ENCODE measurements at places on chromosomes 4 and X.

DNA sequence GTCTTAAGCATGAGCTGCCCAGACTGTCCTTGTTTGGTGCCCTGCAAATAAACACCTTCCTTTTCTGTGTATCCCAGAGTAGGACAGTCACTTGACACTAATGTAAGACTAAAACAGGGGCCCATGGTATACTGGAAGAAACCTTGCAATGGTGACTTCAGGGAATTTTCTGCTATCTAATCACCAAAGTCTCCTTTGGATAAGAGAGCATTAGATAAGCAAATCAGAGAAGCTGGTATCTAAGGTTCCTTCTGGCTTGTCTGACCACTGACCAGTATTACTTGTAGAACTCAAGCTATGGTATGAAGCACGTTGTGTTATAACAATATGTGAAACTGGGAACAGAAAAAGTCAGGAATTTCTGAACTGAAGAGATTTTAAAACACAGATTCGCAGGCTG is 173.9 kb downstream of the COL25A1 start:
- no peak for DNase-seq

DNA sequence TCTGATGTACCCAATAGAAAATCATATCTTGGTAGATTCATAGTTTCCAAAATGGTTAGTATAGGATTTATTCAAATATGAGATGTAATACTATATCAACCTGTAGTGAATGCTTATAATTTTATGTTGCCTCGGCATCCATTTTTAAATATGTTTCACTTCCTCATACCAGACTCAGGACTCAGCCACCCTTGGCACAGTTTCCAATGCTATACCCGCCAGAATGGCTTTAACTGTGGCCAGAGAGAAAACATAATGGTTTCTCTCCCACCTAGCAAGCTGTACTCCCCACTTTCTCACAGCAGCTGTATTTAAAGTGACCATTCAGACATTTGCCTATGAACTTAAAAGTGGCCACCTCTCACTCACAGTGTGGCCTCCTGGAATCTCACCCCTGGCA is 466.6 kb upstream of the PABPC4L start:
- no peak for DNase-seq

GRCh38 chr4:3472411-3473141 is 9.5 kb downstream of the DOK7 start:
- no peak for DNase-seq

- DNase-seq: no peak
These were observed 26.4 kb upstream of the TRIM2 start for GRCh38 chr4:153177841-153178240.

GRCh38 chr4:57080781-57081650 is 29.2 kb downstream of the IGFBP7 start:
- DNase-seq: peak; percentile 85

- no peak for DNase-seq
These were observed 52.2 kb downstream of the AFM start for GRCh38 chr4:73533515-73534422.

GRCh38 chrX:6041630-6042029 is 187.0 kb downstream of the NLGN4X start:
- peak; percentile 10 for DNase-seq

GRCh38 chr4:170804930-170805329 is 715.2 kb upstream of the AADAT start:
- DNase-seq: no peak

- DNase-seq: peak; percentile 54
These were observed 501 bp downstream of the ZNF518B start for GRCh38 chr4:10456595-10457254.

DNA sequence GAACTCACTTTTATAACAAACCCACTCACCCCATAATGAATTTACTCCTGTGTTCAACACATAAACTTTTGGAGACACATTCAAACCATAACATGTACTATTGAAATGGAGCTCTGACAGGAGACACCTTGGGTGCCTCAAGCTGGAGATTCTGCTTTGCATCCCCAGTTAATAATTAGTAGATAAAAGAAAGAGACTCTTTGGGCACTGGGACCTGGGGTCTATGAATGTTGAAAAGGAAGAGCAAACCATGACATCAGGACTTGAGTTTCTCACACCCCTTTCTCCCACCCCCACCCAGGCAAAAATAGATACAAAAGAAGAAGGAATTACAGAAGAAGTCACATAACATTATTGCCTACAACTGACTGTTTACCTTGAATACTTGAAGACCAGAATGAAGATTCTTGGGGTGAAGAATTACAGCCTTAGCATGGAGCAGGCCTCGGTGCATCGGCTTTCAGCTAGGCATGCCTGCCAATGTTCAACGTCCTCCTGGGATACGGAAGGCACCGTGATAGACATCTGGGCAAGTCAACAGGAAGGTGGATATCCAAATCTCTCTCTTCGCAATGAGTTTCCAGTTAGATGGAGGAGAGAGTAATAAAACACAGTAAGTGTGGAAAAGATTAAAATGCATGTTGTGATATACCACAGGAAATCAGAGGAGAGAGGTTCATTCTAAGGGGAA is 316.0 kb downstream of the TRIML1 start:
- DNase-seq: no peak

GRCh38 chrX:41031256-41031967 is 53.8 kb upstream of the USP9X start:
- DNase-seq: no peak

- no peak for DNase-seq
These were observed 13.5 kb upstream of the NKX1-1 start for GRCh38 chr4:1419708-1420107.

DNA sequence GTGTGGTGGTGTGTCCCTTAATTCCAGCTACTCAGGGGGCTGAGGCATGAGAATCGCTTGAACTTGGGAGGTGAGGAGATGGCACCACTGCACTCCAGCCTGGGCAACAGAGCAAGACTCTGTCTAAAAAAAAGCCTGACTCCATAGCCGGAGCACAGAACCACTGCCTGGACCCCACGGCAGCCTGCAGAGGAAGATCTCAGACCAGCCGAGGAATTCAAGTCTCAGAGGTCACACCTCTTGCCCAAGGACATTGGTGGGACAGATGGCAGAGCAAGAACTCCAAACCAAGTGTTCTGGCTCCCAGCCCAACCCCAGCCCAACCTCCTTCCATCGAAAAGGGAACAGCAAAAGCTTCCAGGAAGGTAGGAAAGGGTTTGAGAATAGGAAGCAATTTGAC is 70.8 kb downstream of the SMIM20 start:
- no peak for DNase-seq

DNA sequence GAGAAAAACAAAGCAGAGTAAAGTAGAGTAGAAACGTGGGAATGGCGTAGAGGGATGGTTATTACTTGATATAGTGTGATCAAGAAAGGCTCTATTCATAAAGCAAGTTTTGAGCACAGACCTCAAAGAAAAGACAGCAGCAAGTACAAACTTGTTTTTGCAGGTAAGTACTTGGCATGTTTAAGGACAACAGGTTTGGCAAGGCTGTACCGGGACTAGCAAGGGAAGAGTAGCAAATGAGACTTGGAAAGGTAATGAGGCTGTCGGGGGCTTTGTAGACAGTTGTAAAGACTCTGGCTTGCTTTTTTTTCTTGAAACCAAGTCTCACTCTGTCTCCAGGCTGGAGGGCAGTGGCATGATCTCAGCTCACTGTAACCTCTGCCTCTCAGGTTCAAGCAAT is 40.9 kb downstream of the NEK1 start:
- no peak for DNase-seq

- peak; percentile 71 for DNase-seq
These were observed 73.1 kb downstream of the MTHFD2L start for GRCh38 chr4:74230902-74231499.

- peak; percentile 75 for DNase-seq
These were observed 3.1 kb upstream of the FGB start for GRCh38 chr4:154559494-154560418.

DNA sequence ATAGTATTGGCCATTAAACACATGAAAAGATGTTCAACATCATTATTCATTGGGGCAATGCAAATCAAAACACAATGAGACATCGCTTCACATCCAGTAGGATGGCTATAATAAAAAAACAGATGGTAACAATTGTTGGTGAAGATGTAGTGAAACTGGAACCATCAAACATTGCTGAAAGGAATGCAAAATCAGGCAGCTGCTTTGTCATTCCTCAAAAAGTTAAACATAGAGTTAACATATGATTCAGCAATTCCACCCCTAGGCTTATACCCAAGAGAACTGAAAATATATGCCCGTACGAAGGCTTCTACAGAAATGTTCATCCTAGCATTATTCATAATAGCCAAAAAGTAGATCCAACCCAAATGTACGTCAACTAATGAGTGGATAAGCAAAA is 144.0 kb upstream of the NAP1L5 start:
- peak; percentile 60 for DNase-seq

DNA sequence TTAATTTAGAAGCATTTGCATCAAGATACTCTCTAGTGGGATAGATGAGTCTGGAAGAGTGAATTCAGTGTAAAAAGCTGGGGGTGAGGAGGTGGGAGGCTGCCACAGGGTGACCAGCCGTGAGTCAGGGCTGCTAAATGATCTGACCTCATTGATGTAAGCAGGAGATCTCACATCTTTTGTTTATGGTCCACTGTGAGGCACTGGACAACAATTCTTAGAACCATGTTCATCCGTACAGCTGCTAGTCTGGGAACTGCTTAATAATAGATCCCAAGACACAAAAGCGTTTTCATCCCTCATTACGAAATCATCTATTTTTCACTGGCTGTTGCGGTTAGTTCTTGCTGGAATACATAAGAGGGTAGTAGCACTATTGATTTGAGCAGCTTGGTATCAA is 14.1 kb downstream of the KLF3 start:
- peak; percentile 100 for DNase-seq

DNA sequence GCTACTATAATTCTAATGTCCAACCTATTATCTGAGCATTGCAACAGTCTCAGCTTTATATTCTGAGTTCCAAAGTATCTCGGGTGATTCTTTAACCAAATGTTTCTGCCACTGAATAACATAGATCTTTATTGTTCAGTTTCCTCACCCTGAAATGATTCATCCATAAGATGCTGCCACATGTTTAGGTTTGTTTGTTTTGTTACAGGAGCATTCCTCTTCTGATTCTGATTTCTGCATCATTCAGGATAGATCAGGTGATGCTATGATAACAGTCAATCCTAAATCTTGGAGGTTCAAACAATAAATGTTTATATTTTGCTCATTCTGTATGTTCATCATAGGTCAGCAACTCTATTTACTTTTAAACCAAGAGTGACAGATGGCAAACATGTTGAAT is 927.6 kb downstream of the PCDH7 start:
- DNase-seq: no peak

DNA sequence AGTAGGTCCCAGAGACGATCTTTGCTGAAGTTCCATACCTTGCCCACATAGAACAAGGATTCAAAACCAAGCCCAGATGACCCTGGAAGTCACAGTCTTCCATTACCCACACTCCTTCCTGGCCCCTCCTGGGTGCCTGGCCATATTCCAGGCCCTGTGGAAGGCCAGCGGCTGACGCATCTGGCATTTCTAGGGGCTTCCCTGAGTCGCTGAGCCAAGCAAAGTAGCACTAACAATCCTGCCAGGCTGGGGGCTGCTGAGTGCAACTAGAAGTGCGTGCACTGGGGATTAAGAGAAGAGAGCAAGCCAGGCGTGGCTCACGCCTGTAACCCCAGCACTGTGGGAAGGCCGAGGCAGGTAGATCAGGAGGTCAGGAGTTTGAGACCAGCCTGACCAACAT is 175.2 kb upstream of the CPEB2 start:
- peak; percentile 23 for DNase-seq

DNA sequence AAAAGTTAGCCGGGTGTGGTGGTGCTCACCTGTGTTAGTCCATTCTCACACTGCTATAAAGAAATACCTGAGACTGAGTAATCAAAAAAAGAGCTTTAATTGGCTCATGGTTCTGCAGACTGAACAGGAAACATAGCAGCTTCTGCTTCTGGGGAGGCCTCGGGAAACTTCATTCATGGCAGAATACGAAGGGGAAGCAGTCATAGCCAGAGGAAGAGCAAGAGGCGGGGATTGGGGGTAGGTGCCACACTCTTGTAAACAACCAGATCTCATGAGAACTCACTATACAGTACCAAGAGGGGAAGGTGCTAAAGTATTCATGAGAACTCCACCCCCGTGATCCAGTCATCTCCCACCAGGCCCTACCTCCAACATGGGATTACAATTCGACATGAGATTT is 64.1 kb downstream of the BEND4 start:
- DNase-seq: no peak

- DNase-seq: no peak
These were observed 355.4 kb downstream of the ANK2 start for GRCh38 chr4:113404841-113405240.

DNA sequence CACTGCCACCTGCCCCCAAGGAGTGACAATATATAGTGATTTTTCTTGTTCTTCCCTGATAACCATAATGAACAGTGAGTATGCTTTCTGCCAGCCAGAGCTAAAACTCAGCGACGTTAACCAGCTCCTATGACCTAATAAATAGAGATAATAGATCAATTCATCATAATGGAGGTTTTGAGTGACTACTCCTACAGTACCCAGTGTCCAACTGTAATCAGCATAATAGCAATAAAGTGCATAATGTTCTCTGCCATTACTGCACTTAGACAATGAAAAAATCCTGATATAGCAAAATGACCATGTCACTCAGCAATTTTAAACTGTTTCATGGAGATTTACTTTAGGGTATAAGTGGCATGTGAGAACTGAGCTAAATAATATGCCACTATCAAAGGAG is 20.7 kb upstream of the TXLNG start:
- DNase-seq: no peak

- DNase-seq: peak; percentile 67
These were observed 340.3 kb upstream of the GRID2 start for GRCh38 chr4:91963486-91963885.

GRCh38 chrX:151543706-151544105 is 19.8 kb upstream of the PASD1 start:
- DNase-seq: peak; percentile 4

DNA sequence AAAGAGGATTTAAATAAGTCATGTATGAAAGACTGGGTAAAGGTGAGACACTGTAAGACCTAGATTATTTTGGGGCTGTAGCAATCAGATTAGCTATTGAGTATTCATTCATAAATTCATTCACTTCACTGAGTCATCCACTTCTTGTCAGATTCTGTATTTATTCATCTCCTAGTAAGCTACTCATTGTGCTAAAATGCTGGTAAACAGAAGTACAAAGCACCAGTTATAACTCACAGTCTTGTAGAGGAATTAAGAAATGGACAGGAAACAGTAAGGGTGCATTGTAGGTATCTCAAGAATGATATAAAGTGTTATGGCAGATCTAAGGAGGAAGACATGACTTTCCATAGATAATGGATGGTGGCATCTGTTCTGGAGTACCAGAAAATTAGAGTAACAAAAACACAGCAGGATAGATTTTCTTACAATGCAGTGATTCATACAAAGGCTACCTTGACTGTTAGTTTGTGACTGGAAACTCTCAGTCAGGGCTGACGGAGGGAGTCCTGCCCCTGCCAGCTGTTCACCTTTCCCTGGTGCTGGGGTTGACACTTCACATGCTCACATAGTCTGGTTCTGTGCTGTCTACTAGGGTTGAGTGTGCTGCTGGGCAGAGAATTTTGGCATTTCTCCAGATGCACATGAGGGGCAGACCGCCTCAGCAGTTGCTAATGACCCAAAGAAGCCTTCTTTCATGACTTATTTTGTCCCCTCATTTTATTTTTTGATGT is 26.5 kb upstream of the HAND2 start:
- peak; percentile 26 for DNase-seq

GRCh38 chrX:45806410-45807121 is 605.9 kb upstream of the DIPK2B start:
- DNase-seq: peak; percentile 97

GRCh38 chrX:10579112-10580011 is 41.0 kb downstream of the MID1 start:
- peak; percentile 89 for DNase-seq
